CD4-positive, alpha-beta T cell treated with Interleukin-12 subunit alpha and Interleukin-12 subunit beta, for 1 hour (primary cell): ENCODE measurements at places on chromosomes 1 and 21.

DNA sequence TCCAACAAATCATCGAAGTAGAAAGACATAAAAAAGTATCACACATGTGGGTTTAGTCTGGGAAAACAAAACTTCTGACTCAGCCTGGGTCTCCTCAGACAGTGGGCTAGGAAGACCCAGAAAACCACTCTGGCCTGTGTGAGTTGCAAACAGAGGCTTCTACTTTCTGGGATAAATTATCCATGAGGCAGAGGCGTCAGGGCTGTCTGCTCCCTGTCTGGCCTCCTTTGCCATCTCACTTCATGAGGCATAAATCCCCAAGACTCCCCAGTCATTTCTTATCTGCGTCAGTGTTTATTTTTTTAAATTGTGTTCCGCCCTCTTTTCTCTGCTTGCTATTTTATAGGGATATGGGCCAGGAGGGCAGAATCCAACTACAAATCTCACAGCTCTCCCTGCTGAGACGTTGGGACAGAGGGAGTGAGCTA lies 80.6 kb upstream of the TRABD2B start:
- DNase-seq: no peak

GRCh38 chr1:58755468-58755872 lies 28.4 kb downstream of the JUN start:
- peak; percentile 46 for DNase-seq

- no peak for DNase-seq
Measured at GRCh38 chr1:16145030-16145661, 10.7 kb downstream of the EPHA2 start.

DNA sequence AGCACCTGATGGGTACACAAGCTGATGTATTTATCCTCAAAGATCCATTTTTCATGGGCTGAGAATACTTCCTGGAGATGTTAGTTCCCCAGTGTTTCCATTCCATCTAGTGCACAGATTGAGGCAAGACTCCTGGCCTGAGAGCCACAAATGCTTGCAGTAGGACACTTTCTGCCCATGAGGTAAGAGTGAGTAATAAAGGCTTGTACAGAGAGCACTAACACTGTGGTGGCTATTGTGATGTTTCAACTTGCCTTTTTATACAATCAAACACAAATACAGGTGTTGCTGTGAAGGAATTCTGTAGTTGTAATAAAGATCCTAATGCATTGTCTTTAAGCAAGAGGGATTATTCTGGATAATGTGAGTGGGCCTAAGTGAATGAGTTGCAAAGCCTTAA lies 186.1 kb upstream of the ADAMTS5 start:
- no peak for DNase-seq

- DNase-seq: no peak
Measured at GRCh38 chr1:205930799-205931281, 12.4 kb downstream of the SLC26A9 start.

DNA sequence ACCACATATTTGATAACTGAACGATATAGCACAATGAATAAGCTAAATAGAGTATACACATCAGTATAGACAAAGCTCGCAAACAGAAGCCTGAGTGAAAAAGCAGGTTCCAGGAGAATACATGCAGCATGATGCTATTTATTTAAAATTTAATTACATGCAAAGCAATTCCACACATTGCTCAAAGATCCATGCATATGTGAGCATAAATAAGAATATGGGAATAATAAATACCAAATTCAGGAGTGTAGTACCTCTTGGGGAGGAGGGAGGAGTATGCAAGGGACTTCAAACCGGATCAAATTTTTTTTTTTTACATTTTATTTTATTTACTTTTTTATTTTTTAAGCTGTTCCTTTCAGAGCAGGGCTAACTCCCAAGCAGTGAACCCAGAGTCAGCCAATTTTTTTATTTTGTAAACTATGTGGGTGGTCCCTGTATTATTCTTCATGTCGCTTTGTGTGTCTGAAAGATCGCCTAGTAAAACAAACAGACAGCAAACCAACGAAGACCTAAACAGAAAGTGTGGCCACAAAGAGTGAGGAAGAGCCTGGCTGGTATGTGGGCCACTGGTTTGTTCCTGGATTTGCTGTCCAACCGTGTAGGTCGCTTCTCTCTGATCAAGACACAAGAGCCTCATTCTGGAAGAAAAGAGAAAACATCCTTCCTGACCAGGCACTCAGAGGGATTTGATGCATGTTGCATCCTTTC lies 4.2 kb upstream of the SHISAL2A start:
- DNase-seq: no peak

DNA sequence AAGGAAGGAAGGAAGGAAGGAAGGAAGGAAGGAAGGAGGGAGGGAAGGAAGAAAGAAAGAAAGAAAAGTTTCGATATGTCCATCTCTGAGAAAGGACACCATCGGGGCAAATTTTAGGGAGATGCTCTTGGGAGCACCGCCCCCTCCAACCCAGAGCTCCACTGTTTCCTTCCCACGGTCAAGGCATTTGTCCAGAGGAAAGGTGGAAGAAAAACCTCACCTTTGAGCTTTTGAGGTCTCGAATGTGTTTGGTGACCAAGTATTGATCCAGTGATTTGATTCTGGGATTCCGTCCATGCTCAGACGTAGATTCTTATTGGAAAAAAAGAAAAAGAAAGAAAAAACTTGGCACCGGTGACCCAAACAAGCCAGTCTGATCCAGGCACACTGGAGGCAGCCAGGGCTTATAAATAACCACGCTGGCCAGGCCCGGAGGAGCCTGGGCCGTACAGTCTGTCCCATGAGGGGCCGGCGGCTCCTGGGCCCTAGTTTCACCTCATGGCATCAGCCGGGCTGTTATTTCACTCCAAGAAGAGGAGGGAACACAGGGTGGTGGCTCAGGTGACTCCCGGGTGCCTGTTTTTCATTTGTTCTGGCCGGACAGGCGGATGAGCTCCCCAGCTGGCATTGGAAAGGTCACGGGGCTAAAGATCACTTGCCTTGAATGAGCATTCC lies 36.1 kb upstream of the SLC25A33 start:
- no peak for DNase-seq

GRCh38 chr1:29889776-29890175 lies 653.5 kb downstream of the PTPRU start:
- no peak for DNase-seq

- no peak for DNase-seq
Measured at GRCh38 chr1:61752921-61753389, 10.7 kb downstream of the PATJ start.

- DNase-seq: no peak
Measured at GRCh38 chr1:171344473-171344820, 30.5 kb downstream of the FMO4 start.

DNA sequence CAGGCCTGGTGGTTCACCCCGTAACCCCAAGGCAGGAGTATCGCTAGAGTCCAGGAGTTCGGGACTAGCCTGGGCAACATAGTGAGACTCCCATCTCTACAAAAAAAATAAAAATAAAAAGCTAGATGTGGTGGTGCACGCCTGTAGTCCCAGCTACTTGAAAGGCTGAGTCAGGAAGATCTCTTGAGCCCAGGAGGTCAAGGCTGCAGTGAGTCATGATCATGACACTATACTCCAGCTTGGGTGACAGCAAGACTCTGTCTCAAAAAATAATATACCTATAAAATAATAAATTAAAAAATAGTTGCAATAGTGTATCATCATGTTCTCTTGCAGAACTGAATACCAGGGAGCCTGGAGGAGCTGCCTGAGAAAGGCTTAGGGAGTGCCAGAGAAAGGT lies 19.9 kb upstream of the TMEM39B start:
- DNase-seq: no peak

- DNase-seq: no peak
Measured at GRCh38 chr21:45538381-45539045, 3.7 kb downstream of the SLC19A1 start.

GRCh38 chr21:36890086-36890485 lies 76.4 kb downstream of the HLCS start:
- DNase-seq: no peak

DNA sequence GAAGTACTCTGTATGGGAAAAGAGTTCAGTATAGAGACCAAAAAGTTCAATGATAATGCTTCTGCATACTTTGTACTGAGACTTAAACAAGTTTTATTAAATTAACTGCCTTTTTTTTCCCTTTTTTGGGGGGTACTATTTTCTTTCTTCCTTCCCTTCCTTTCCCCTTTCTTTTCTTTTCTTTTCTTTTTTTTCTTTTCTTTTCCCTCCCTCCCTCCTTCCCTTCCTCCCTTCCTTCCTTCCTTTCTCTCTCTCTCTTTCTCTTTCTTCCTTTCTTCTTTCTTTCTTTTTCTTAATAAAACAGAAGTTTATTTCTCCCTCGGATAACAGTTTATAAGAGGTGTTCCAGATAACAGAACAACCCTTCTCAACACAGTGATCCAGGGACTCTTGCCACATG lies 77.5 kb downstream of the LHX8 start:
- DNase-seq: no peak

DNA sequence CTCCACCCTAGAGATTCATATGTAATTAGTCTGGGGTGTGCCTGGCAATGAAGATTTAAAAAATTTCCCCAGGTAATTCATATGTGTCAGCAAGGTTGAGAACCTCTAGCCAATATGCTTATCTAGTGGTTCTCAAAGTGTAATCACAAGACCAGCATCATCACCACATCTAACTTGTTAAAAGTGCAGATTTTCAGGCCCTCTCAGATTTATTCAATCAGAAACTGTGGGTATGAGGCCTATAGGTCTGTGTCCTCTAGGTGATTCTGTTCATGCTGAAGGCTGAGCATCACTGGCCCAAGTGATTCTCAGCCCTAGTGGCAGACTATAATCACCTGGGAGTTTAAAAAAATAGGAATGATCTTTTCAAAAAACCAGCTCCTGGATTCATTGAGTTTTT lies 75.9 kb downstream of the SWT1 start:
- no peak for DNase-seq

DNA sequence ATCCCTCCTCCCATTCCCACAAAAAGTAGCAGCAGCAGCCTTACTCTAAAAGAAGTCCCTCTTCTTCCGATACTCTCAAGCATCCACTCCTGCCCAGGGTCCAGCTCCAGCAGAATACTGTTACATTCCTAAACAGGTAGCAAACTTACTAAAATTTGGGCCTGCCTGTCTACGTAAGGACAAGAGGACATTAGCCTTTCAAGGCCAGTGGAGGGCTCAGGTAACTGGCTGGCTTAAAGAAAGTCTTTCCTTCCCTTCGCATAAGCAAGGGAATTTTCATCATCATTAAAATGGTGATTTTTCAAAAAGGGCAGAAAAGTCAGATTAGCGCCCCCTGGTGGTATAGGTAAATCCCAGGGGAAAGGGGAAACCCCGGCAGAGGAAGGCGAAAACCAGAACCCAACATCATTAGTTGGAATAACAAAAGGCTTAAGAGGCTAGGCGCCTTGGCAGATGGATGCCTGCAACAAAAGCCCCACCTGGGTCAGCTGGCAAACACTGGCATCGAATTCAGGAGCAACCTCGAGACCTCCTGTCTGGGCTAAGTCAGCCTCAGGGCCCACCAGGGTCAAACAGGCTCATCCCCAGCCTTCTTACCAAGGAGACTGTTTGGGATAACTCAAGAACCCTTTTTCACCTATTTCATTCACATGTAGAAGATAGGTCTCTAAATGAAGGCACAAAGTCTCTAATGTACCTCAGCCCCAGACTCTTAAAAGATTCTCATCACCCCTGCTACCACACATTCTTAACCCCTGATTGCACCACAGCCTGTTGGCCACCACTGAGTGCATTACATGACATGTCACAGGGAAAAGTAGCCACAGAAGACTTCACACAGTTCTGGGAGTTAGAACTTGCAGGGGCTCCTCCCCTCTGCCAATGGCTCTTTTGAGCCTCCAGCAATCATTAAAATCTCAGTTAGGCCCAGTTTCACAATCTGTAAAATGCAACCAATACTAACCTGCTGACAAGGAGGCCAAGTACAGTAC lies 36.7 kb downstream of the ERI3 start:
- peak; percentile 56 for DNase-seq
